ENCODE measurements at places on chromosomes 4 and X.

- DNase-seq: no peak
Measured at GRCh38 chr4:64361399-64361740, 47.9 kb downstream of the TECRL start.

GRCh38 chr4:163448540-163449203, 24.9 kb downstream of the TKTL2 start:
- peak; percentile 5 for DNase-seq

GRCh38 chr4:44927399-44928380, 201.3 kb upstream of the GNPDA2 start:
- peak; percentile 26 for DNase-seq

DNA sequence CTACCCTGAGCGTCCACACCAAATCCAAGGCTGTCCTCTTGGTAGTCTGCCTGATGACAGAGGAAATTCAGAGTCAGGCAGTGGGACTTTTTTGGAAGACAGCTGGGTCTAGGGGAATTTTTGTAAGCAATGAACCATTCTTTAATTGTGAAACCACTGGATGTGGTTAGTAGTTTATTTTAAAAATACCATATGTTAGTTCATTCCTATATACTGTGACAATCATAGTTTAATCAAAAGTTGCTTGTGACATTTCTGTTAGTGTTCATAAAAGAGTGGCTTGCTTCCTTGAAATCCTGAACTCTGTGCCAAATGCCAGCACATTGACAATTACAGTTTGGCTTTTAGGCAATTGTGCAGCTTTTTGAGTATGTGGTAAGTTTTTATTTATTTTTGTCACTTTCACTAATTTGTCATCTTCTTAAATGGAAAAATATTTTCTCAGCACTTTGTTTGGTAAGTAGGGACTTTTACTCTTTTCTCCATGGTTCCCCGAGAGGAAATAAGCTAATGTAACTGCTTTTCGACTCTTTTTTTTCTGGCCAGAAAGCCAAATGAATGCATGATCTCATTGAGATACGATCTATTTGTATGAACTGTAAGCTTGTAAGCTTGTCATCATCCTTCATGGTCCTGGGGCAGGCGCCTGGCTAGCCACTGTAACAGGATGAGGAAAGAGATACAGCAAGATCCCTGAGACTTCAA, 72.6 kb upstream of the SLC4A4 start:
- DNase-seq: no peak

- DNase-seq: no peak
Measured at GRCh38 chrX:114152130-114152529, 431.8 kb upstream of the HTR2C start.

- DNase-seq: no peak
Measured at GRCh38 chr4:7507381-7507780, 72.7 kb upstream of the PSAPL1 start.

- DNase-seq: no peak
Measured at GRCh38 chrX:74408304-74408703, 13.0 kb upstream of the SLC16A2 start.

DNA sequence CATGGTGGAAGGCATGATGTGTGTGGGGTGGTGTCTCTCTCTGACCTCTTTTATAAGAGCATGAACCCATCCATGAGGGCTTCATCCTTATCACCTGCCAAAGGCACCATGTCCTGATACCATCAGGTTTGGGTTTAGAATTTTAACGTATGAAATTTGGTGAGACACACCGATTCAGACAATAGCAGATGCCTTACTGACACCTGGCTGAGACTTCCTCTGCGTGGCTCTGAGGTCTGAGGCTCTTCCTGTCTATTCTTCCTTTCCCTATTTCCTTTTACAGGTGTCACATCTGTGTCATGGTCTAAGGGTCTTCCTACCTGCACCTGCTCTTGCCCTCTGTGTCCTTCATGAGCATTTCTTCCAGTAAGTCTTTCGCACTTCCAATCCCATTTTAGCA, 320.7 kb upstream of the CLNK start:
- no peak for DNase-seq

GRCh38 chrX:84729809-84730208, 227.6 kb upstream of the HDX start:
- peak; percentile 0 for DNase-seq

- no peak for DNase-seq
Measured at GRCh38 chr4:115973768-115974167, 860.3 kb upstream of the NDST4 start.

DNA sequence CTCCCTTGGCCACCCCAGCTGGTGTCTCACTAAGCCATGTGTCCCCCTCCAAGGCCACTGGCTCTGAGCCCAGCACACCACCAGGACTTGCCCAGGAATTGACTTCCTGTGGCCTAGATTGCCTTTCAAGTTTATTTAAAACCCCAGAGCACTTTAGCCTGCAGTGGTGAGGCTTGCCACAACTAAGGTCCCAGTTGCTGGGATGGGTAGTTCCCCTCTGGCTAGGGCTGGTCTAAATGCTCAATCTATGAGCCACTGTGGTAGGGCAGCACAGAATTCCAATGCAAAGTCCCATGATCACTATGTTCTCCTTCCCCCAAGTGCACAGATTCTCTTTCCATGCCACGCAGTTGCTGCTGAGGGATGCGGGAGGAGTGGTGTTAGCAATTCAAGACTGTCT, 61.1 kb upstream of the HCCS start:
- DNase-seq: no peak

GRCh38 chrX:150255441-150256296, 107.4 kb upstream of the MAMLD1 start:
- no peak for DNase-seq

- no peak for DNase-seq
Measured at GRCh38 chrX:149467920-149468319, 37.2 kb downstream of the IDS start.

GRCh38 chr4:78971776-78972175, 32.5 kb upstream of the PAQR3 start:
- DNase-seq: no peak

GRCh38 chrX:63754136-63754859, 30.7 kb downstream of the ARHGEF9 start:
- no peak for DNase-seq

GRCh38 chrX:107559506-107559905, 68.8 kb upstream of the PRPS1 start:
- DNase-seq: no peak

GRCh38 chr4:24777536-24778463, 17.6 kb upstream of the SOD3 start:
- no peak for DNase-seq

DNA sequence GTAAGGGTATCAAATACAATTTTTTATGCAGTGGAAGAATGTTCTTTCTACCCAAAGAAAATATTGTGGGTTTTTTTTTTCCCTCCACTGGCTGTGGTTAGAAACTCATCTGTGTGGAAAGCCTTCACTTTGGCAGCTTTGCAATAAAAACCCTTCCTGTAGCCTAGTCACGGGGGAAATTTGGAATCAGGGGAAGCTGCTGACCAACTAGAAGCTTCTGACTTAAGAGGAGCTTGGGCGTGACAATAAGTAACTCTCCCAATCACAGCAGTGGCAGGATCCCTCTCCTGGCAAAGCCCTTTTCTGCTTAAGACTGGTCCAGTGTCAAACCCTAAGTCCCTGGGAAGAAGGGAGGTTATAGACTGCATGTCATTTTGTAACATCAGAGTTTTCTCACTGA, 87.9 kb downstream of the LRRC66 start:
- peak; percentile 89 for DNase-seq

DNA sequence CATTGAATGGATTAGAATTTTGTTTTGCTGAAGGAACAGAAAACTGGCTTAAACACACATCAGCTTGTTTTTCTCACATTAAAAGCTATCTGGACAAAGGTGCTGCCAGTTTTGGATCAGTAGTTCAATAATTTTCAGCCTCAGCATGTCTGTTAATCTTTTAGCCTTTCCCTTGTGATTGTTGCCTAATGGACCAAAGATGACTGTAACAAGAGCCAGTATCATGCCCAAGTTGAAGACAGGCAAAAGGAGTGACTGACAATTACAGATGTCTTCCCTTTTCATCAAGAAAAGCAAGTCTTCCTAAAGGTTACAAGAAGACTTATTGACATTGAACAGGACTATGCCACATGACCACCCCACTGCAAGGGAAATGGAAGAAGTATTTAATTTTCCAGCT, 419.7 kb downstream of the MAPK10 start:
- DNase-seq: no peak

DNA sequence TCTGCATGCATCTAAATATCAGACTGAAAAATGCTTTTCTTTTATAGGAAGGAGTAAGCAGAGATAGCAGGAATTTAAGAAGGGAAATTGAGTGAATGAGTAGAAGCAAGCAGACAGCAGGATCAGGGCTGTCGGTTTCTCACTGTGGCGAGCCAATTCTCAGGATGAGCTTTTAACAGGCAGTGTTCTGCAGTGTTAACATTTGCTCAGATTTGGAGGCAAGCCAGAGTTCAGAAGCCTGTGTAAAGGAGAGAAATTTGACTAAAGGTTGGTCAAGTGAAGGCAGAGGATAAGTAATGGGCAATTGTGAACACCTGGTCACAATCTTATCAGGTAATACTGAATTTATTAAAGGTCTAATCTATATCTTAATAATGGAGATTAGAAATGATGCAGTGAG, 133.3 kb upstream of the MAGEB16 start:
- no peak for DNase-seq

GRCh38 chrX:21798677-21799219, 40.7 kb upstream of the MBTPS2 start:
- peak; percentile 43 for DNase-seq

DNA sequence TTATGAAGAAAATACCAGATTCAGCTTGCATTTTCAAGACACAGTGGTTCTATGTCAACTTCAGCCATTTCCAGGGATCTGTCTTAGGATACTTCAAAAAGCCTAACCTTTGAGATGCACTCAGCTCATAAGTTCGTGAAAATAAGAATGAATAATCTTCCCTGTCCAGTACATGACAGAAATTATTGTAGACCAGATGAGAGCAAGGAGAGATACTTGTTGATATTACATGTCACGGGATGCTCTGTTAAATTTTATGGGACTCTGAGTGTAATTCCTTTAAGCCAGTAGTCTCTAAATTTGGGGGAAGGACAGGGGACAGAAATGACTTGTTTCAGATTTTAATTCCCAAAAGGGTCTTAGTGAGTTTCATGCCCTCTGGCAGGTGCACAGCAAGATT, 8.8 kb downstream of the TBL1X start:
- no peak for DNase-seq

GRCh38 chr4:123345935-123346300, 50.7 kb upstream of the SPRY1 start:
- no peak for DNase-seq

- DNase-seq: no peak
Measured at GRCh38 chrX:24662352-24662751, 15.2 kb upstream of the PCYT1B start.

GRCh38 chrX:127457161-127457560, 595.0 kb downstream of the ACTRT1 start:
- no peak for DNase-seq

DNA sequence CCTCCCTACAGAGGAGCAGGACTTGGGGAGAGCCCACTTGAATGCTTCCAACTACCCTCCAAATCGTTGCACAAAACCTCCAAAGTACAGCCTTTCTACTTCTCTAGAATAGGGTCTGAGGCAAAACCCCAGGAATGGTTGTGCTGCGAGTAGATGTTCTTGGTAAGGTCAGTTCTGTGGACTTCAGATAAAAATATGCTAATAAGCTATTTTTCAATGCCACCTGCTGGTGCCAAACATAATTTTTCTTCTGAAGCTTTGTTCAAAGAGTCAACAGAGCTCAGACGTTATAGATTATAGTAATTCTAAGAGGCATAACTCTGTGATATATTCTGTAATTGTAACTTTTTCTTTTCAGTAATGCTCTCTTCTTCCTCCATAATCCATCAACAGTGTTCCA, 425.7 kb downstream of the GPAT3 start:
- DNase-seq: no peak

DNA sequence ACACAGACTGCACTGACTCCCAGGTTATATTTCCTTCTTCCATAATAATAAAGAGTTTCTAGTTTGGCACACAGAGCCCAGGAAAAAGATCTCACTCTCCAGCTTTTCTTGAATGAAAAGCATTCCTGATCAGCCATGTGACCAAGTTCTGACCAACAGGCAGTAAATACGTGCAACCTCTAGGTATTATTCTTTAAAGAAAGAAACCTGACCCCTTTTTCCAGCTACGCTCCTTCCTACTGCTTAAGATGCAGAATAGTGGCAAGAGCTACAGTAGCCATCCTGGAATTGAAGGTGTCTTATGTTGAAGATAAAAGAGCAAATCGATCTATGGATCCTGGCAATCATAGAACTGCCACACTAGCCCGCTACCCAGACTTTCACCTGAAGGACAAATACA, 76.7 kb downstream of the LRBA start:
- DNase-seq: no peak

DNA sequence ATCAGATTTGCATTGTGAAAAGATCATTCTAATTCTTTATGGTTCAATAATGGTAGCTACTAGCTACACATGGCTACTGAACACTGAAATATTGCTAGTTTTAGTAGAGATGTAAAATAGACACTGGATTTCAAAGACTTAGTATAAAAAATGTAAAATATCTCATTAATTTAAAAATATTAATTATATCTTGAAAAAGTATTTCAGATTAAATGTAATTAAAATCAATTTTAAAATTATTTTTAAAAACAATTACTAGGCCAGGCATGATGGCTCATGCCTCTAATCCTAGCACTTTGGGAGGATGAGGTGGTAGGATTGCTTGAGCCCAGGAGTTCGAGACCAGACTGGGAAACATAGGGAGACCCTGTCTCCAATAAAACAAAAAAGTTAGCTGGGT, 20.4 kb upstream of the TLR2 start:
- DNase-seq: no peak

GRCh38 chrX:151384807-151385206, 12.2 kb upstream of the VMA21 start:
- DNase-seq: peak; percentile 16

DNA sequence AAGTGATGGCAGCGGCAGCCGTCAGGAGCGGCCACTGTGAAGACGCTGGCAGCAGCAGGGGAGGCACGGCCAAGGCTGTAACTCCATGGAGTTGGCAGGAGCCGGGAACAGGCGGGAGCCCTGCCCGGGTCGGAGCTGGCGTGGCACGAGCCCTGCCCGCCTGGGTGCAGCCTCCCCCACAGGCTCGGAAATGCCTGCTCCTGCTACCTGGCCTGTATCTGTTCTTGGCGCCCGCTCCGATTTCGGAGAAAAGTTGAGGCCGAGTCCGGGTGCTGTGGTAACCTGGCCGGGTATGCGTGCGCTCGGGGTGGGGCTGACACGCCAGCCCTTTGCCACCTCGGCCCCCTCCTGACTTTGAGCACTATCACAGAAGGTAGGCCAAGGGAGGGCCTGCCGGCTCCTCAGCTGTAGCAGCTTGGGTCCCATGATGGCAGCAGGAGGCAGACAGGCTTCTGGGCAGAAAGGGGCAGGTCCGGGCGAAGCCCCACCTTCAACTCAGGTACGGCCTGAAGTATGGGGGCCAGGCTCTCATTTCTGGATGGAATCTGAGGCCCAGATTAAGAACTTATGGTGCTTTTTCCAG, 51.2 kb upstream of the SHISA3 start:
- no peak for DNase-seq
